ENCODE measurements at places on chromosomes 3 and 15. TPM values are rescaled to one million over a fixed set of nuclear protein-coding genes. Genes with fewer than 3 reads are reported as not detected.

DNA sequence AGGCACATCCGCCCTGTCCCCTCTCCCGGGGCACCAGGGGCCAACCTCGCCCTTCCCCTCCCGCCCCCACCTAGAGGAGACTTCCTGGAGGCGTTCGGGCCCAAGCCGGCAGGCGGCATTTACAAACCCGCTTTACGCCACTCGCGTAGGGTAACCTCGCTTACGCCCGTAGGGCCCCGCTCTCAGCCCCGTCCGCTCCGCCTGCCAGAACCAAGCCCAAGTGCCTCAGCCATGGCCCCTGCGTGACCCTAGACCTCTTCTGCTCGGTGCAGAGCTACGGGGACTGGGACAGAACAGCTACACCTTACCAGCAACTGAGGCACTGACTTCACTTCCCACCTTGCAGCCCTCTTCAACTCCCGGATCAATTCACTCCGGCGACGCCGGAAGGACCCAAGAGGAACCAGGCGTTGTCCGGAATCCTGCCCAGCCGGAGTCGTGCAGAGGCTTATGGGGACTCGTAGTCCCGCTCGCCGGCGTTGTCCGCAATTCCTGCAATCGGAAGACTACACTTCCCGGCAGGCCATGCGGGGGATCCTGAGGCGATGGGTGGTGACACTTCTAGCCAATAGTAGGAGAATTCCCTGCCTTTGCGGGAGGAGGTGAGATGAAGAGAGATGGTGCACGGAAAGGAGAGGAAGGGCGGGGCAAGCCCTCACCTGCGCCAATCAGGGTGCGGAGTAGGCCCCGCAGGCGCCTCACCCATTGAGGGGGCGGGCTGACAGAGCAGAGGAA, at the start of gene PDCD10:
Gene PDCD10, minus strand, starts transcription at position 395 of the 735 bp plus-strand sequence. CDS start 14,735 bp downstream, outside the sequence.
- DNase-seq, result peak; percentile 99

The SHC4 gene
- 21.2 TPM for total RNA-seq

GRCh38 chr15:36579792-36580431, 486 bp downstream of the CDIN1 start:
- DNase-seq, result no peak

The TM4SF18 gene
- total RNA-seq, result not detected

The ATP1B3 gene
- 224 TPM for total RNA-seq

GRCh38 chr15:40756938-40757337, 1.9 kb upstream of the RMDN3 start:
- no peak for DNase-seq

The STXBP5L gene
- not detected for total RNA-seq

DNA sequence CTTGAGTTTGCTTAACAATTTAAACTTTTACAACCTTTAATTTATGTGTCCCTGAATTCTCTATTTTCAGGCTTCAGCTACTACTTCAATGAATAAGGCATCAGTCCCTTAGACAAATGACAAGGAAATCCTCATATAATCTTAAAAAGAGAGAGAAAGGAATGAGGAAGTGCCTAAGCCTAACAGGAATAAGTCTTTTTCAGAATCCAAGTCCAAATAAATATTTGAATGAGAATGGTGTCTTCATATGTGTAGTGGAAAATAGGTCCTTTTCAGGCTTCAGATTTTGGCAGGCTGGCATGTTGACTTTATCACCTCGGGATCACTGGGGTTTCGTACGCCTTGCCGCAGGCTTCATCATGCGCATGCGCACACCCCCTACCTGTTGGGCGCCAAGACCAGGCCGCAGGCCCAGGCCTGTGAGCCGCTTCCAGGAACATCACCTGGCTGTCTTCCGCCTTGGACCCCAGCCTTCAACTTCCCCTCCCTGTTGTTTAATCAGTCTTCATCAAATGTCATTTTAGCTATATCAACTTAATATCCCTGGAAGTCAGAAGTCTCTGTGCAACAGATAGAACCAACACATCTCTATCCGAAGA, 334.5 kb downstream of the SOX2 start:
- no peak for DNase-seq

The TGM5 gene
- total RNA-seq, result 0.07 TPM

- DNase-seq, result no peak
Observed at GRCh38 chr3:96970211-96970610, 155.8 kb downstream of the EPHA6 start.

The RASGRF1 gene
- total RNA-seq, result not detected

GRCh38 chr3:53163444-53164387, 2.7 kb downstream of the PRKCD start:
- no peak for DNase-seq

- DNase-seq, result no peak
Observed at GRCh38 chr15:47705281-47705997, 11.9 kb upstream of the SEMA6D start.

GRCh38 chr15:85314146-85314545, 66.3 kb upstream of the AKAP13 start:
- DNase-seq, result no peak

GRCh38 chr3:158911586-158911985, 109.7 kb downstream of the MFSD1 start:
- no peak for DNase-seq

GRCh38 chr3:194640829-194641228, 7.6 kb upstream of the TMEM44 start:
- DNase-seq, result peak; percentile 72

DNA sequence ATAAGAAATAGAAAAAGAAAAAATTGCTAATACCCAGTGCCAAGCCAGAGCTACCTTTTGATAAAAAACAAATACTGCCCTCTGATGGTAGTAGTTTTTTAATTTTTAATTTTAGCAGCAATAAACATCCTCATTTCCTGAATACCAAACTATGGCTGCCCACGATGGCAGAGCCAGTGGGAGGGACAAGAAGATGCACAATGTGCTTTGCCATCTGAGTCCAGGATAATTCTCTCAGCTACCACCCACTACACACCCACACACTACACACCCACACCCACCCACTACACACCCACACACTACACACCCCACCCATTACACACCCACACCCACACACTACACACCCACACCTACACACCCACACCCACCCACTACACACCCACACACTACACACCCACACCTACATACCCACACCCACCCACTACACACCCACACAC, 17.8 kb downstream of the CEP19 start:
- DNase-seq, result peak; percentile 63

- DNase-seq, result no peak
Observed at GRCh38 chr15:33698126-33698525, 270.2 kb upstream of the CHRM5 start.

DNA sequence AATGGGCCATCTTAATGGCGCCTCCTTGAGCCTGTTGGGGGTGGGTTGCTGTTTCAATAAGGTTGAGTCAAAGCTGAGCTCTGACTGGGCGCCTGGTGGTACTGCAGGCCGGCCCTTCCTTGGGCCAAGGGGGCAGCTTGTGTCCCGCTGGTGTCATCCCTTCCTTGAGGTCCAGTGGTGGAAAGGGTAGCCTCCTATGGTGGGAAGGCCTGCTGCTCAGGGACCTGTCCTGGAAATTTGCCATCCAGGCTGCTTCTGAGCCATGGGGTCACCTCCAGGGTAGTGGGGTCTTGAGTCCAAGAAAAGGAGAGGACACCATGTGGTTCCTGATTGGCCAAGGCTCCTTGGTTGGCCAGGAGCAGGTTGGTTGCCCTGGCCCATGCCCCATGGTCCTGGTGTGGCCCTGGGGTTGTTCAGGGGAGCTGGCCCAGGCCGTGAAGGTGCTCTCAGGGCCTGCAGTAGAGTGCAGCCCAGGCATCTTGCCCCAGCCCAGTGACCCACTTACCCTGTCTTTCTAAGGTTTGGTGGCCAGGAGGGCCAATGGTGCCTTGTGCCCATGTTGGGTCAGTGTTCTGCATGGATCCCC, 188.7 kb downstream of the UBE3A start:
- no peak for DNase-seq

DNA sequence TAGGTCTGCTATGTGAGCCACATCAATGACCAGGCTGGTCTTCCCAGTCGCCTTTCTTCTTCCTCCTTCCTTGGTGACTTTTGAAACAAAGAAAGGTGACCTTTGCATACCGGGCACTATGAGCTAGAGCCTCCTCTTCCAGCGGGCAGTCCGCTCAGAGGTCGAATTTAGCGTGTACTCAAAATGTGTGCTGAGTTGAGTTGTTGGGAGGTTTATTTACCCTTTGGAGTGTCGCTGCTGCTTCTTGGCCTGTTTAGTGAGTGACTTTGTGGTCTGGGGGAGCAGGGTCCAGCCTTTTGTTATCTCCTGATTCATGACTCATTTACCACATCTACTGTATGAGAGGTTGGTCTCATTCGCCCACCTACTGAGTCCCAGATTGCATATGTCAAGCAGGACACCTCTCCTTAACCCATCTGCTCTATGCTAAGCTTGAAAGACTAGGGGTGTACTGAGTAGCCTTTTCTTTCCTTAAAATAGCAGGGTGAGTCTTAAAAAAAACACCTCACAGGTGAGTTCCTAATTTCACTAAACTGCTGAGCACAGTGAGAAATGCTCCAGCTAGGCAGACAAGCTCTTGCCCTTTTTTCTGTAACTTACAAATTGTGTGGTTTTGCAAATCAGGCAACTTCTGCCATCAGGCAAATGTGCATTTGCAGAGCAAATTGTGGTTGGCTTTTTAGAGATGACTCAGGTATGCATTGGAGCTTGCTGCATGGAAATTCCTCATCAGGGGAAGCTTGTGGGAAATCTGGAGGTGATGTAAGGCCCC, 3.2 kb upstream of the SIAH2 start:
- DNase-seq, result peak; percentile 69

DNA sequence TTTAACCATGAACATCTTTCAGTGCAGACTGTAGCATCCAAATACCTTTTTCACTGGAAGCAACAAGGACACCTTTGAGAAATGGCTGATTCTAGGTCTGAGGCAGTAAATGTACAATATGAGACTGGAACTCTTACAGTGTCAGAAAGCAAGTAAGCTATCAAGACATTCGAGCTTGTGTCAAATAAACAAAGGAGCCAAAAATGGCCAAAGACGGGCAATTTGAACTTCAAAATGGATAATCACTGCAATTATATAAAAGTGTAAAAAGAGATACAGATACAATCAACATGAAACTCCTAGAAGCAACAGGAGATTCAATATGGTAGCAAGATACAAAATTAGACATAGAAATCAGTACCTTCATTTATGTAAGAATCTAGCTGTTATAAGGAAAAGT, 138.5 kb upstream of the CCDC54 start:
- no peak for DNase-seq

DNA sequence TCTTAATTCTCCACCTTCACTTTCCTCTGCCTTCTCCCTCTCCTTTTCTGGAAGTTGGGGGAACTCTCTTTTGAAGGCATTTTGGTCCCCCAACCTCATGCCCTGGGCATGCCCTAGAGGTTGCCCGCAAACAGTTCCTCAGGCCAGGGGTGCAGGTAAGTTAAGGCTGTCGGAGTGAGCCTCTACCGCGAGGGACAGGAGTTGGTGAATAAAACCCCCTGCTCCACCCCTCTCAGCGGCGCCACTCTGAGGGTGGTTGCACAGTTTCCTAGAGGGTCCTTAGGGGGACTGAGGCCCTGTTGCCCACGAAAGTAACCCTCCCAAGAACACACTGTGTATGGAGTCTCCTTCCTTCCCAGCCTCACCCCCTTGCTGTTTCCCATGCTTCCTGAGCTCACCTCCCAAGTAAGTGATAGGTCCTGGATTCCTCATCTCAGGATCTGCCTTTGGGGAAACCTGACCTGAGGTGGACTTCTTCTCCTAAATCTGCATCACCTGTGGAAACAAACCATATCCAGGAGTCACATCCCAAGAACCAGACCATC, 23.1 kb upstream of the THSD4 start:
- no peak for DNase-seq

- DNase-seq, result no peak
Observed at GRCh38 chr15:26438718-26439117, 334.1 kb downstream of the GABRB3 start.

DNA sequence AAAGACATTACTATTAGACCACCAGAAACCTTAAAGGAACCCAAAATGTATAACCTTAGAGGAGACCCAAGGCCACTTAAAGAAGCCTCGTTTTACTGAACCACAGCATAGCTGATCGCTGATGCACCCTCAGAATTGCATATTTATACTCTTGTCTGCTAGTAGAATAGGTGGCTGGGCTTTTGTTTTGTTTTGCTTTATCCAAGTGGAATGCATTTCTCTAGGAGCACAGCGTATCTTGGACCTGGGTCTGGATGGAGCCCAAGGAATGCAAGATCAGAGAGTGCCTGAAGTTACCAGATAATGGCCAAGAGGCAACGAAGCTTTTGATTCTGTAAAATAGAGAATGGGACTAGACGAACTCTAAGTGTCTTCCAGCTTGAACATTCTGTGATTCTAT, 129.2 kb upstream of the COL8A1 start:
- no peak for DNase-seq

DNA sequence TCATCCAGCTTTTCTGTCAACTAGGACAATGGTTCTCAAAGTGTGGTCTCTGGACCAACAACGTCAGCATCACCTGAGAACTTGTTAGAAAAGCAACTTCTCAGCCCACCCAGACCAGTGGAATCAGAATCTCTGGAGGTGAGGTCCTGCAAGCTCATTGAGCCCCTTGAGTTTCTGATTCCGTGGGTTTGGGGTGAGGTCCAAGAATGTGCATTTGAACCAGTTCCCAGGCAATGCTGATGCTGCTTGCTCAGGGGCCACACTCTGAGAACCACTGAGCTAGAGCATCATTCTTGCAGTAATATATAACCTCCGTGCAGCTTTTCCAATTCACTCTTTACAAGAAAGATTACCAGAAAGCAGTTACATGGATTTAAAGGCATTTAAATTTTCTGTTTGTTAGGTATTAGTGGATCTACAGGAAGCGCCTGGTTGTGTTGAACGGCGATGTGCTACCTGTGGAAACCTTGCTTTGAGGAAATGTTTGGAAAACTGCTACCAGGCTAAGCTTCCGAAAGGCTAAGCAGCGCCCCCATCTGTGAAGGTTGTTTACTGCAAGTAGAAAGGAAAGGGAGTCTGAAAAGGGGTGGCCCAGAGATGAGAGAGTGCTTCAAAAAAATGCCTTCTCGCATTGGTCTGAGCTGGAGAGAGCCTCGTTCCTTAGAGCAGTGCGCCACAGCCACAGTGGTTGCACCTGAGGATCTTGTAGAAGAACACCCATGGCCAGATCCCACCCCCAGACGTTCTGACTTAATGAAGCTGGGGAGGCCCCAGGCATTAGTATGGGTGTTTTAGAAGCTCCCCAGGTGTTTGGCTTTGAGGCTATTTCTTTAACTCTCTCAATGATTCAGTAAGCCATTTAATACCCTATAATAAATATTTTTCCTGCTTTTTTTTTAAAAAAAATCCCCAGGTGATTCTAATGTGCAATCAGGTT, 50.0 kb downstream of the RLBP1 start:
- DNase-seq, result peak; percentile 80

DNA sequence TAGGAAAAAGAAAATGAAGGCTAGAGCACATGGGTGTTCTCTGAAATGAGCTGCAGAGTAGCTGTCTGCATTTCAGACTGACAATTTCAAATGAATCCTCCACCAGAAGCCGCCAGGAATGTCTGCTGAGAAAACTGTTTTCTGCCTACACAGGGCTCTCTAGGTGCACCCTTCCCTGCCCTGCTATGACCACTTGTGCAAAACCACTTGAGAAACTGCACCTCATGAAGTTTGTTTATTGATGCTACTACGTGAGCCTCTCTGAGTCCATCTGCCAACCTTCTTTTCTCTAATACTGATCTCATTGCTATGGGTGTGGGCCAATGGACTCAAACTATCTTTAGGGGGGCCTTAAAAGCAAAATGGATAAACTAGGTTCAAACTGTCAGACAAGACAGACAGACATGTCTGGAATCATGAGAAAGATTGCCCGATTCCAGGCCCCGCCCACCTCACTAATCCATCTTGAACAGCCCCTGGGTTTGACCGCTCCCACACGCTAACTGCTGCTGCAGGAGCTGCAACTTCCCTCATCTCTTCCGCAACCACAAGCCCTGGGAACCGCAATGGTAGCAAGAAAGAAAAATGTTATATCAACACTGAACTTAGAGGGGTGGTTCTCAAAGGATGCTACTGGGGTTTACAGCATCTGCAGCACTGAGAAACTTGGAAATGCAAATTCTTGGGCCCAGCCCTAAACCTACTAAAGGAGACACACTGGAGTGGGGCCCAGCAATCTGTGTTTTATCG, 9.0 kb upstream of the CD47 start:
- peak; percentile 82 for DNase-seq

Measured in activated CD4-positive, alpha-beta T cell treated with anti-CD3 and anti-CD28 coated beads, Interleukin-2, amount 10 ng/mL, durations not matched to agents 24 days and 14 days (primary cell).